Left lobe of liver (tissue), 2 donors: ENCODE measurements at places on chromosomes 4 and X. TPM values are rescaled to one million over a fixed set of nuclear protein-coding genes. Genes with fewer than 3 reads are reported as not detected.
A peak's percentile ranks its signal among the peaks of the same experiment; 100 is the strongest.

DNA sequence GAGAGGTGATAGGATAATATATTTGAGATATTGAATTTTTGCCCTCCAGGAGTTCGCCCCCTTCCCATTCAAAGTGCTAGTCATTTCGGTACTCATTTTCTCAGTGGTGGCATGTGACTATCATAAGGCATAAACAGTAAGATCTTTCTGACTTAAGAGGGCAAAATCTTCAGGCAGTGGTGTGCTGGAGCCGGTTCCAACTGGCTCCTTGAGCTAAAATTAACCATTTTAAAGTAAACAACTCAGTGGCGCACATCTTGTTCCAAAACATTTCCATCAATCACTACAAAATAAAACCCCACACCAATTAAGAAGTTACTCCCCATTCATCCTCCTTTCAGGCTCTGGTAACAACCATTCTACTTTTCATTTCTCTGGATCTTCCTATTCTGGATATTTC lies 43.3 kb downstream of the LUZP4 start:
- DNase-seq = no peak

DNA sequence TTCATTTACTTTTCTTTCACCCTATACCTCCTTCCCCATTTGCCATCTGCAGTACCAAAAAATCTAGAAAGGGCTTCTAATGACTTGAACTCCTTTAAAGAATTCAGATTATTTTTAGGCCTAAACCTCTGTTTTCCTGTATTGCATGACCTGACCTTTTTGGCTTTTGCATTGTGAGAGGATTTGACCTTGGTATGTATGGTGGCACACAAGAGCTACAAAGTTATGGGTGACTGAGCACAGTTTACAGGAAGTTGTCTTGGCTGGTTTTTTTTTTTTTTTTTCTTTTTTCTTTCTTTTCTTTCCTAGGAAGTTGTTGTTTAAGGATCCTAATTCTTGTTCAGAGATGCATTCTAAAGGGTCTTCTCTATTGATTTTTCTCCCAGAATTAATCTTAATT lies 32.0 kb upstream of the MTMR8 start:
- DNase-seq = no peak

- no peak for DNase-seq
These were observed 10.9 kb upstream of the GATB start for GRCh38 chr4:151771664-151772063.

DNA sequence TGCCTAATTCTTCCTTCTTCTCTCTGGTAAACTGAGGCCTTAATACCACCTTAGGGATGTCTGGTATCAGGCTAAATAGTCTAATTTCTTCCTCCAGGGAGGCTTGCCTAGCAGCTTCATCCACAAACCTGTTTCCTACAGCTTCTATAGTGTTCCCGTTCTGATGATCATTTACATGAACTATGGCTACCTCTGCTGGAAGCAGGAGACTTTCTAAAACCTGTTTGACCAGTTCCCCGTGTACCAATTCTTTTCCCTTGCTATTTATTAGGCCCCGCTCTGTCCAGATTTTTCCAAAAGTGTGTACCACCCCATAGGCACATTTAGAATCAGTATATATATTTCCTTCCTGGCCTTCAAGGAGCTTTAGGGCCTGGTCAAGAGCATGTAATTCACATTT lies 5.8 kb upstream of the USP38 start:
- no peak for DNase-seq

- no peak for DNase-seq
These were observed 165.0 kb downstream of the AMELX start for GRCh38 chrX:11458170-11458569.

DNA sequence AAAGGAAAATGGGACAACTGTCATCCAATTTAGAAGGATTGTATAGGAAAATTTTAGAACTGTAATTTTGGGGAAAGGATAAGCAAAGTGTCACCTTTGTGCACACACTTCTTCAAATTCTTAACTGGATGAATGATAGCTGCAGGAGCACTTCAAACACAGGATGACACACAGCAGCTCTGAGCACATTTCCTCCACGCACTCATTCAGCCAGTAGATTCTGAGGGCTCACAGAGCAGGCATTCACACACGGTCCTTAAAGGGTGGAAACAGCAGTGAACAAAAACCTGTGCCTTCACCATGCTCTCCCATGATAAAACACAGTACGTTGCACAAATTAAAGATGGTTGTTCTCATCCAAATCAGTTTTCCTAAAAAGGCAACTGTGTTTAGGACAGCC lies 38.5 kb upstream of the KLF3 start:
- no peak for DNase-seq

GRCh38 chrX:132757066-132757623 lies 201.3 kb downstream of the HS6ST2 start:
- DNase-seq = no peak

DNA sequence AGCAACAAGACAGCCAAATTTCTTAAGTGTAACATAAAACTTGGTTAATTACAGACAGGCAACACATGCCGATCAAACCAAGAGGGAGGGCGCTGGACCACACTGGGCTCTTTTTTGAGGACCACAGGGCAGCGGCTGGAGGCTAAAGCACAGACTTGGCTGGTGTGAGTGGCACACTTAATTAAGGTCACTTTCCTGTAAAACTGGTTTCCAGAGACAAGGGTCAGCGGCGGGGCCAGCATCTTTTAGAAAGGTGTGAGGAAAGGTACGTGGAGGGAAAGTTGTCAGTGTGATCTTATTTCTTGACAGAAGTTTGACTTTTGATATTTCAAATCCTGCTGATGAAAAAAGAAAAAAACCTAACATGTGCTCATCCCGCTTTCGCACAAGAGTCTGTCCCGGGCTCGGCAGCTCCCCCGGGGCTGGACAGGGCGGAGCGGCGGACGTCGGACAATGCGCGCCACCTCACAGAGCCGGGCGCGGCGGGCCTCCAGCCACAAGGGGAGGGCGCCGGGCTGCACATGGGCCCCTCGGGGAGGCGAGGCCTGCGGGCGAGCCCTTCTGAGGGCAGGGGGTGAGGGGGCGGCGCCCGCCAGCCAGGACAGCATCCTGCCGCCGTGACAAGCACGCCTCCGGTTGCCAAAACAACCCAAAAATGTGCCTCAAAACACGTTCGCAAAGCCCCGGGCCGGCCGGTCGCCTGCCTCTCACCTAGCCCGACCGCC lies 660 bp upstream of the HSPA4L start:
- no peak for DNase-seq

DNA sequence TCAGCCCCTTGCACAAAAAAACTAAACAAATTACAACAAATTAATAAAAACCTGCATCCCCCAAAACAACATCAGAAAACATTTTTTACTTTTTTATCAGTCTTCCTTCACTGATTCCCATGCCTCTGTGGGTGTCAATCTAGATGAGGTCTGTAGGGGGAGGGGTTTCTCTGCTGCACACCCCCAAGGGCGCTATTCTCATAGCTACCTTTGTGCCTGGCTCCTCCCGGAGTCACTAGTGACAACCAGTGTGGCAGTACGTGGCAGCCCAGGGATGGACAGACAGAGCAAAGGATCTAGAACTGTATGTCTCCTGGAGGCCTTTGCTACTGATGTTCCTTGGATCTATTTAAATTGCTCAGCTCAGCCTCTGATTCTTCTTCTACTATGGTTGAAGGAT lies 228.1 kb upstream of the ANXA3 start:
- no peak for DNase-seq

DNA sequence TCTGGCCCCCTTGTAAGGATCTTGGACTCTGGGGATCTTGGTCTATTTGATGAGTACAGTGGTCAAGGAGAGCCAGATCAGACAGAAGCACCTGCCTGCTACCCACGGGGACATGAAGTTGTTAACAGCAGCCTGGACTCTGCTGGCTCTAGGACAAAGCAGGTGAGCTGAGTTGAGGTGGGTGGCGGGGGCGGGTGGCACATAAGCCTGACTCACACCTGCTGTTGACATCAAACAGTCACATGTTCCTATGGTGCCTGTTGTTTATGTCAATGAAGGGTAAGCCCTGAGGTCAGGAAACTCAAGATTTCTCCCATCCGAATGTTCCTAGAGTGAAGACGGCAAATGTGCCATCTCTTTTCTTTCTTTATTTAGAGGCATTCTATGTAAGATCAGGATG lies 50.1 kb upstream of the CLNK start:
- no peak for DNase-seq

- DNase-seq = no peak
These were observed 20.5 kb downstream of the PSMD10 start for GRCh38 chrX:108070891-108071290.

GRCh38 chr4:111268769-111269414 lies 646.0 kb upstream of the PITX2 start:
- no peak for DNase-seq

GRCh38 chrX:9538544-9539045 lies 73.7 kb downstream of the TBL1X start:
- DNase-seq = no peak

GRCh38 chrX:30935985-30936384 lies 46.9 kb upstream of the TAB3 start:
- DNase-seq = peak; percentile 51

- DNase-seq = no peak
These were observed 30.8 kb downstream of the NBDY start for GRCh38 chrX:56759736-56760409.

GRCh38 chr4:55910140-55910539 lies 38.6 kb upstream of the CEP135 start:
- no peak for DNase-seq

The GUCY1B1 gene
- total RNA-seq = 2.1 TPM

The HPGDS gene
- 0.10 TPM for total RNA-seq
